ENCODE measurements at places on chromosomes 16 and 17.

GRCh38 chr16:81928975-81929374 lies 82.3 kb downstream of the SDR42E1 start:
- DNase-seq: no peak

DNA sequence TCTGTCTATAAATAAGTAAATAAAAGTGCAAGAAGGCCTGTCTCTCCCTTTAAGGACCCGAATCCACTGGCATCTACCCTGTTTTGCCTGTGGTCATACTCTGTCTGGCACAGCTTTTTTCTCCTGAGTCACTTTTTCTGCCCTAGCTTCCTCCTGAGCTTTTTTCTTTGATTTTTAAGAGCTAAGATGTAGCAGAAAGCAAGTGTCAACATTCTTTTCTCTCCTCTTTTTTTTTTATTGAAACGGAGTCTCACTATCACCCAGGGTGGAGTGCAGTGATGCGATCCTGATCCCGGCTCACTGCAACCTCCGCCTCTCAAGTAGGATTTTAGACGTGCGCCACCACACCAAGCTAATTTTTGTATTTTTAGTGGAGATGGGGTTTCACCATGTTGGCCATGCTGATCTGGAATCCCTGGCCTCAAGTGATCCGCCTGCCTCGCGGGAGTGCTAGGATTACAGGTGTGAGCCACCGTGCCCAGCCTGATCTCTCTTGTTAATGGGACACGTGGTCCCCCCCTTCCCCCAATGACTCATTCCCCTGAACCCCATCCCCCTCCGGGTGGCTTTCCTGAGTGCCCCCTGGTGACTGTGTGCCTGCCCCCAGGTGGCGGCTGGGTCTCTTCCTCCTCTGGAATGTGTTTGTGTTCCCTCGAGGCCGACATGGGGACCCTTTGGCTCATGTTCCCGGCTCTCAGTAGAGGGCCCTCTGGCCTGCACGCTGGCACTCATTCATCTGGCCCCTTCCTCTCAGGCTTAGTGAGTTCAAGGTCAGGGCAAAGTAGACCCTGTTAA lies 14.2 kb downstream of the C16orf90 start:
- DNase-seq: no peak

GRCh38 chr16:85948138-85948509 lies 49.2 kb downstream of the IRF8 start:
- DNase-seq: no peak

- DNase-seq: no peak
Observed at GRCh38 chr17:48547808-48548522, 3.1 kb upstream of the HOXB2 start.

GRCh38 chr16:47568351-47568750 lies 107.2 kb downstream of the PHKB start:
- DNase-seq: no peak

GRCh38 chr17:32588982-32589381 lies 102.2 kb downstream of the CDK5R1 start:
- no peak for DNase-seq

GRCh38 chr17:55748841-55749240 lies 2.0 kb upstream of the PCTP start:
- no peak for DNase-seq

Measured in naive B cell (primary cell).